ENCODE measurements at places on chromosomes 7 and 10.

- DNase-seq, result no peak
These were observed 13.4 kb upstream of the COA1 start for GRCh38 chr7:43742692-43743091.

DNA sequence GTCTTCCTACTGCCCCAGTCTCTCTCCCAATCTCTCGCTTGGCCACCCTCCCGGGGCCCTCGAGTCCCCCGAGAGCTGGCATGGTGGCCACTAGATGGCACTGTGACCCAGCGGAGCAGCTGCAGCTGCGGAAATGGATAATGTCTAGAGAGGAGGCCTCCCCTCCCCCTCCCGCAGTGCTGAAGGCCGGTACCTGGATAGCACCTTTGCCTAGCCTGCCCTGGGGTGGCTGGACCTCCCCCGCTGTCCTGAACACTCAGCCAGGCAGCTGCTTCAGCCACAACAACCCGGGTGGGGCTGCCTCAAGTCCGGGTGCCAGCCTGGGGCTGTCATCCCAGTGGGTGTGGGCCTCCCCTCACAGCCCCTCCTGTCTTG is 65.2 kb downstream of the GOLGA7B start:
- DNase-seq, result peak; percentile 45

DNA sequence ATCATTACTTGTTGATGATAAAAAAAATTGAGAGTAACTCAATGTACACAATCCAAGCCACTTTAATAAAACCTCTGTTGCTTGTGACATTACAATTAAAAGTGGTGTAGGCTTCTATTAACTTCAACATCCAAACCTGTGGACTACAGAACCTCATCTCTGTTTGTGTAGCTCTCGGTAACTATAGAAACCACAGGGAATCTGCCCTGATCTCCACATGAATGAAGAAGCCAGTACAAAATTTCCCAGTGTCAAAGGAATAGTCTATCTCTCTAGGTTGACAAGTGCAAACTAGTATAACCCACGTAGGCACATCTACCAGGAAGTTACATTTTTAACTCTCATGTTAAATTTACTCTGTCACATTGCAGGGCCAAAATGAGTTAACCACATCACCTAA is 204.3 kb downstream of the CHCHD3 start:
- DNase-seq, result no peak

DNA sequence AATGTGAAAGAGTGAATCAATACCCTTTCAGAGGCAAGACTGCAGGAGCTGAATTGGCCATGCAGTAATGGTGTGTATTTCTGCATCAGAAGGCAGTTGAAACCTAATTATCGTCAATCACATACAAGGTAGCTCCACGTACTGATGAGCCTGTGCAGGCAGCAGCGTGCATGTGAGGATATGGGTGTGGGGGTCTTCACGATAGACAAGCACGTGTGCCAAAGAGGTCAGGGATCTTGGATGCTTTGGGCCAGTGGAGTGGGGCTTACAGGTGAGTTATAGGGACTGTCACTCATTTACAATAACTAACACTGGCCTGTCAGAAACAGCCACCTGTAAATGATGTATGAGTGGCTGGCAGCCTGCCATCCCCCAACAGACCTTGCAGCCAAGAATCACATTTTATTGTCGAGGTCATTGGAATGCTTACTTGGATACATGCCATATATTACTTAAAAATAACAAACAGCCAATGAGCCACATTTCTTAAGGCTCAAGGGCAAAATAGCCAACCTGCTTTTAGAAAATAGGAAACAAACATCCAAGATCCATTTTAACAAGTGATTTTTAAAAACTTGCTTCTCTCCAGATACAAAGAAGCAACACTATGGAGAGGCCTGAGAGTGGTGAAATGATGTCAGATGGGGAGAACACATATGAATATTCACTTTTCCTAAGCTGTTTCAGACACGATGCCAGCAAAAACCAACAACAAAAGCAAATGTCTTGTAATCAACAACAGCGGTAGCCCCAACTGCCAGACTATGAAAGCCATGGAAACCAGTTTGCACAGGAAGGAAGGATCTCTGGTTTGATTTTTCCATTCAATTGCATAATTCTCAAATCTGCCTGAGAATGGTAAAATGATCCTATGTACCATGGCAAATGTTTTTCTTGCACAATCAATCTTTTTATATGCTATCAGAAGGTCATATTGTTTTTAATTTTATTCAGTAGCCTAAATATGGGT is 210.7 kb downstream of the SKAP2 start:
- no peak for DNase-seq

DNA sequence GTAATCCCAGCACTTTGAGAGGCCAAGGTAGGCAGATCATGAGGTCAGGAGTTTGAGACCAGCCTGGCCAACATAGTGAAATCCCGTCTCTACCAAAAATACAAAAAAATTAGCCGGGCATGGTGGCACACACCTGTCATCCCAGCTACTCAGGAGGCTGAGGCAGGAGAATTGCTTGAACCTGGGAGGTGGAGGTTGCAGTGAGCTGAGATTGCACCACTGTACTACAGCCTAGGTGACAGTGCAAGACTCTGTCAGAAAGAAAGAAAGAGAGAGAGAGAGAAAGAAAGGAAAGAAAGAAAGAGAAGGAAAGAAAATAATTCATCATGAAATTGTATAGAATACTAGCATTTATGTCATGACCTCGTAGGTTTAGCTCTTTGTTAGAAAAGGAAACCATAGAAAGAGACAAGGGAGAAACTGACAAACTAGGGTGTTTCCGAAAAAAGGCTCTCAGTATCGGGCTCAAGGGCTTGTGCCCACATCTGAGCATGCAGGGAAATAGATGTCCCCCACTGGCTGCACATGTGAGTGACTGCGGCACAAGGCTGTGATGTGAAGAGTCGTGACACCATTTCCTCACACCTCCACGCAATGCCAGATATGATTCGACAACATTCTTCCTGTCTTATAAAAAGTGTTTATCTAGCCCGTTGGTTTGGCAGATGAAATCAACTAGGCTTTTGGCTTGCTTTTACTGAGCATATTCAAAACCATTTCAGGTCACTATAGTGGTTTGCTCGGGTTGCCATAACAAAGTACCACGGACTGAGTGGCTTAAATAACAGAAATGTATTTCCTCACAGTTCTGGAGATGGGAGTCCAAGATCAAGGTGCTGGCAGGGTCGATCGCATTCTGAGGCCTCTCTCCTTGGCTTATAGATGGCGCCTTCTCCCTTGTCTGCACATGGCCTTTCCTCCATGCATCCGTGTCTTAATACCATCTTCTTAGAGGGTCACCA is 2.0 kb downstream of the SRGN start:
- no peak for DNase-seq

- no peak for DNase-seq
These were observed 8.0 kb upstream of the TNRC18 start for GRCh38 chr7:5431560-5432015.

DNA sequence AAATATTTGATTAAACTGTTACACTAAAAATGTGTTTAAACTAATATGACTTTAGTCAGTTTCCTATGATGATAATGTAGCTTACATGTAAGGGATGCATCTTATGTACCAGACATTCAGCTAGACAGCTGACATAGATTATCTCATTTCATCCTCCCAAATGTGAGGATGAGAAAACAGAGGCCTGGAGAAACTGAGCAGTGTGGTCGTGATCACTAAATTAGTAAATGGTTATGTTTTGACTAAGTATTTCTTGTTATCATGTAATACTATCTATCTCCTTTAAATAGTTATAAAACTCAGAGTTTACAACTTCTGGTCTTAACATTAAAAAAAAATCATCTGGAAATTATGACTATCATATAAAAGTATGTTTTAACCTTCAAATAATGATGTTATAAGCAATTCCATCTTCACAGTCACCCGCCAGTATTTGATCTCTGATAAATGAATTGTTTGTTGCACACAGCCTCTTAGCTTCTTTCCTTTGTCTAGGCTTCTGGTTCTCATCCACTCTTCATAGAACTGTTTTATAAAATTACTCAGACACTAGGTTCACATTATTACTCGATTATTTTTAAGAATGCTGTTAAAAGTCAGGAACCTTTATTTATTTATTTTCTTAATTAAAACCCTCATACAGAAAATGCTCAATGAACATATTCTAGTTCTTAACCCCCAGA is 33.6 kb upstream of the HDAC9 start:
- DNase-seq, result no peak

GRCh38 chr10:96334616-96335526 is 23.9 kb downstream of the OPALIN start:
- peak; percentile 8 for DNase-seq

DNA sequence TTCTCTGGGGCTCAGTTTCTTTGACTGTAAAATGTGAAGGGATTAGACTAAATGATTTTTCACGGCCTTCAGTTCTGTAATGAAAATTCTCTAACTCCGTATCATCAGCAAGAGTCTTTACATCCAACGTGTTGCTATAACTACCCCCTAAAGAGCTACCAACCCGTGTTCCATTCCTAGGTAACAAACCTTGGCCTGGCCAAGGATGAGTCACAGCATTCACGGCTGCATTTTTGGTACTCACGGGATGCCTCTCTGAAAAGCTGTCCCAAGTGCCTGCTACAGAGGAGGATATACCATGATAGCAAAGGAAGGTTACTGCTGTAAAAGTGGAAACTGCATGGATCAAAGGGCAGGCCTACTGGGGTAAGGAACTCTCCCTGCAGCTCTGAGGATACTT is 5.9 kb downstream of the LRRC4 start:
- DNase-seq, result peak; percentile 77

GRCh38 chr7:19113855-19114550 is 3.4 kb downstream of the TWIST1 start:
- DNase-seq, result no peak

DNA sequence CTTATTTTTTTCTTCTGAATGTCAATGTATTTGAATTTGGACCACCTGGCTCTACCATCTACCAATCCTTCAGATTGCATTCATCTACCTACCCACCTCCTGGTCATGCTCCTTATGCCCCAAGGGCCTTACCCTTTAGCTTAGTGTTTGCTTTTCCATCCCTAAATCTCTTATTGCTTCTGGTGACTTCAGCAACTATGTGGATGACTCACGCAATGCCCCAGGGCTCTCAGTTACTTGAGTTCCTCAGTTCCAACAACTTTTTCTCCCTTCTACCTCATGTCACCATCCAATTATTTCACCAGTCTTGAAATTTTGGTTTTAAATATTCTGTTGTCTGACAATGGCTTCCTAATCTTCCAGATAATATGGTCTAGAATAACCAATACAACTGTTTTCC is 118.9 kb downstream of the CFAP58 start:
- DNase-seq, result peak; percentile 8

GRCh38 chr10:20874261-20874660 is 22.9 kb downstream of the NEBL start:
- DNase-seq, result no peak

- no peak for DNase-seq
These were observed 45.3 kb downstream of the PDLIM1 start for GRCh38 chr10:95245425-95246055.

DNA sequence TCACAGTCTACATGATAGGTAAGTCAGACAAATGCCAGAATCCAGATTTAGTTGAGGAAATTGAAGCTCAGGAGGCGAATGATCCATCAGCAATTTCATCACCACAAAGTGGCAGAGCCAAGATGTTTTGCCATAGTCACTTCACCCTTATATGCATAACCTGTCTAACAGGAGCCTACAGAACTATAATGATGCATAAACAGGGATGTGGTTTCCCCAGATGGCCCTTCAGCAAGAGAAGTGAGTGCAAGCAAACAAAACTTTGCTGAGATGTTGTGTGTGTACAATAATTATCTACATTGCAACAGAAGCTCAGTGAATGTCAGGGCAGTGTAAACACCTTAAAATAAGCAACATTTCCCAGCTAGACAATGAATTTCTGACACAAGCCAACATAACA is 28.6 kb downstream of the PON3 start:
- DNase-seq, result no peak

- no peak for DNase-seq
These were observed 574.8 kb downstream of the ETV1 start for GRCh38 chr7:13414661-13415107.

DNA sequence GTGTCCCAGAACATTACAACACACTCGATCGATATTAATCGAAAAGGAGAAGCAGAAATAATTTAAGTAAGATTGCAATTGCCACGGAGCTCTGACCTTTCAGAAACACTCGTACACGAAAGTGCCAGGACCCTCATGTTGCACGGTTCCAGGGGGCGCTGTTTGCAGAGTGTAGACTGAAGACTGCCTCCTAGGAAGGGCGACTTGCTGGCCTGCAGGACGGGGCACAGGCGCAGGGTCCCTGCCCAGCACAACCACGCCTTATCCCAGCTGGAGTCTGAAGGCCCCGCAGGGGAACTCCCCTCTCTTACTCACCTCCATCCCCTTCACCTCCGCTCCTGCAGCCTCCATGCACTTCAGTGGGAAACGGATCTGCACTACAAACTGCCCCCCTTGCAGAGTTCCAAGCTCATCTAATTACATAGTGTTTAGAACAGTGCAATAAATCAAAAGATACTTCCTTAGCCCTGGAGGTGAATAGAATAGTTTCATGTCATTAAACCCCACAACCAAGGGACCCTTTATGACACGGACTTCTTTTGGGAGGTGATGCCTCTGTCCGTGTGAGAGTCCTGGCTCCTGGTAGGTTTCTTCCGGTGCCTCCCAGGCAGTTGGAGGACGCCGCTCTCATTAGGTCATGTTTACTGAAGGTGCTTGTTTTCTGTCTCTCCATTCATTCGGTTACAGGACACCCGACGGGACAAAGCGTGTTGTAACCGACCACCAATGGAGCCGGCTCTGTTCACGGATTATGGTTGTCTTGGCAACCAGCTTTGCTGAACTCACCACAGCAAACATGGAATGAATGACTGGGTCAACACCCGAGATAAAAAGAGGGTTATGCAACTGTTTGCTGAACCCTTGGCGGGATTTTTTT is 262.2 kb downstream of the BAMBI start:
- peak; percentile 73 for DNase-seq

DNA sequence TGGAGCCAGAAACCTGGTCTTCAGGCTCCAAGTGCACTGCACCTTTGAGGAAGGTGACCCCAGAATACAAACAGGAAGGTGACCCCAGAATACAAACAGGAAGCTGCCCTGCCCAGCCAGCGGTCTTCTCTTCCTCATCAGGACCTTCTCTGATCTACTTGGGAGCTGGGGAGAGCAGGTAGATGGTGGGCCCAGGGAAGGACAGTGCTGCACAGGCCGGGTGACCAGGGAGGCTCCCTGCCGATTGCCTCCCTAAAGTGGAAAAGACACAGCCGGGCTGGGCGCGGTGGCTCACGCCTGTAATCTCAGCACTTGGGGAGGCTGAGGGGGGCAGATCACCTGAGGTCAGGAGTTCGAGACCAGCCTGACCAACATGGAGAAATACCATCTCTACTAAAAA is 151.8 kb upstream of the CHST15 start:
- no peak for DNase-seq

- DNase-seq, result no peak
These were observed 64.5 kb upstream of the BTBD16 start for GRCh38 chr10:122206471-122207065.

DNA sequence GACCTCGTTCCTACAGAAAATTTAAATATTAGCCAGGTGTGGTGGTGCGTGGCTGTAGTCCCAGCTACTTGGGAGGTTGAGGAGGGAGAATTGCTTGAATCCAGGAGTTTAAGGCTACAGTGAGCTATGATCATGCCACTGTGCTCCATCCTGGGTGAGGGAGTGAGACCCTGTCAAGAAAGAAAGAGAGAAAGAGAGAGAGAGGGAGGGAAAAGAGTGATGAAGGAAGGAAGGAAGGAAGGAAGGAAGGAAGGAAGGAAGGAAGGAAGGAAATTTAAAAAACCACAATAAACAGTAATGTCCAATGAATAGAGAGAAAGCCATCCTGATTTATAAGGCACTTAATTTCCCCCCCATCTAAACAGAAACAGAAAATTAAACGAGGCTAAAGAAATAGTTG is 9.4 kb downstream of the MYPN start:
- DNase-seq, result no peak

- DNase-seq, result peak; percentile 84
These were observed 210.5 kb upstream of the KLF6 start for GRCh38 chr10:3995302-3996210.

GRCh38 chr10:127937069-127937468 is 30.2 kb downstream of the PTPRE start:
- DNase-seq, result no peak

Data from fibroblast of skin of abdomen (primary cell).